ENCODE measurements at places on chromosomes 7 and 10.
A peak's percentile ranks its signal among the peaks of the same experiment; 100 is the strongest.

GRCh38 chr10:110646417-110647135 is 2.4 kb downstream of the RBM20 start:
- DNase-seq = no peak

DNA sequence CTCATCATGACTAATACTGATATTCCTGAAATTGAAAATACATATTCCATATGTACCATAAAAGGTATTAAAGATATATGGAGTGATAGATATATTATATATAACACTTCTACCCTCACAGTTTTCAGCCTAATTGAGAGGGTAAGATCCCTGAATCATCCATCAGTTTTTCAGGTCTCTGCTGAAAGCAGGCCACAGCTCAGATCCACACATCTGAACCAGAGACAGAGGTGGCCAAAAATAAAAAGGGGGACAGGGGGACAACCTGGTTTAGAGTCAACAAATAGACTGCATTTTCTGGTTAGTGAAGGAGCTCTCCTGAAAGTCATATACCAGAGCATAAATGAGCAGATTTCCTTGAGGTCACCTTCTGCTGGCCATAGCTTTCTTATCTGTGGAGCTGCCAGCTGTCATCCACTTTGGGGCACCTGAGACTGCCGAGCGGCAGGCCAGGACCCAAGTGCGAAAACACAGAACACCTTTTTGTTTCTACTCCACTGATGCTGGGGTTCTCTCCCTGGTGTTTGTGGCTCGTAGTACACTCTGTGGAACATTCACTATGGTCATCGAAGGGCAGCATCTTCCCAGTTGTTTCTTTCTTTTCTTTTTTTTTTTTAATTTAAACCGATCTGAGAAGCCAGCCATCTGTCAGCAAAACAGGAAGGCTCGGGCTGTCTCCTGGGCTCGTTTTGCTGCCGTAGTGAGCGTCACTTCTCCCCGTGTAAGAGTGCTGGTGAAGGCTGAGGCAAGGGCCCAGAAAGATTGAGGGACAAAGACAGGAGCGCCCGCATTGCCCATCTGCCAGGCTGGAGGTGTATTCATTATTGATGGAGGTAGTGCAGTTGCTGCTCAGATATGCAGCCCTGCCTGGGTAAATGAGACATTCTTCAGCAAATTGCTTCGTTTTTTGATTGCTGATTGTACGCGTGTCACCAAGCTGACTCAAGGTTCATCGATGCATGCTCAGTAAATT is 13.5 kb downstream of the IKZF1 start:
- DNase-seq = no peak

- DNase-seq = no peak
These were observed 121.1 kb downstream of the BBS9 start for GRCh38 chr7:33250421-33250871.

GRCh38 chr7:46145412-46145811 is 224.3 kb upstream of the IGFBP3 start:
- DNase-seq = no peak

GRCh38 chr10:48505394-48506112 is 99.3 kb downstream of the ARHGAP22 start:
- DNase-seq = no peak

DNA sequence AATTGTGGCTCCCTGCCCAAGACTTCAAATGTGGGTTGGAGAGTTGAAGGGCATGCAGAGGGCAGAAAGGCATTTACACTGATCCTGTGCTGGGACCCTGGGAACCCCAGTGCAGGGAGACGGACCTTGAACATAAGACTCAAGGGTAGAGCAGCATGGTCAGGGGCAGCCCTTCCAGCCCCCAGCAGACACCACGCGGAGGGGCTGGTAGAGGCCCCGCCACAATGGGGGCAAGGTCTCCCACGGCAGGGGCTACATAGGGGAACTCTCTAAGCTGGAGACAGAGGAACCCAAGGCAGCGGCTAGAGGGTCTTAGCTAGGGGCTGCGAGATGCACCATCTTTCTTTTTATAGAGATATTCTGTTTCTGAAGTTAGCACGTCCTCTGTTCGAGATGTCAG is 45.2 kb upstream of the EBF3 start:
- DNase-seq = no peak

DNA sequence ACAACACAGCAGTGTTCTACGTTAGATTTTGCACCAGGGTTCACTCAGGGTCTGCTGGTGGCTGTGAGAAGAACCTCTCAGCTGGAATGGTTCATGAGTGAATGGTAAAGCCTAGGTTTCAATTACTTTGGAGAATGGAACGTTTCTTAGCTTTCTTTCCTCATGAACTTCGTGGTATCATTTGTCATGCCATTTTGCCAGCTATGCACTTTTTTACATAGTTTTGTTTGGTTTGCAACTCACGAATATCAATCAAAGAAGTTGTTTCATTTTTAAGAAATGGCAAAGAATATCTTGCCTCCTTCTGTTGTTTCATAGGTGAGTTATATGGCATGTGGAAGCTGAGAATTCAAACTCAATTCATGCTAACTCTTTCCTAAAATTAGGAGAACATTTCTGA is 34.1 kb upstream of the RAB11FIP2 start:
- DNase-seq = no peak

DNA sequence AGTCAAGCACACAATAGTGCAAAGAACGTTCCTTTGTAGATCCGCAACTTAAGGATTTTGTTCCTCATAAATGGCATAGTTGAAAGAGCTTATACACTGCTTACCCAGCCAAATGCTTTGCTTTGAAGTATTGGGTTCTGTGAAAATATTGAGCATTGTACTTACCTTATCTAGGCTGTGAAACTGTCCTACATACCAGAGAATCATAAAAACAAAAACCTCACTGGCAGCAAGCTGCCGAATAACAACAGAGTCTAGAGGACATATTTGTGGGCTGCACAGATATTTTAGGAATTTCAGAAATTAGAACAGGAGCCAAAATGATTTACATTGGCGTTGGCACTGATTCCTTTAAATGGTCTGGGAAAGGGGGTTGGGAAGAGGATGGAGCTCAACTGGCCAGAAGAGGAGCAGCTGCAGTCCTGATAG is 174.8 kb downstream of the RTKN2 start:
- DNase-seq = no peak

DNA sequence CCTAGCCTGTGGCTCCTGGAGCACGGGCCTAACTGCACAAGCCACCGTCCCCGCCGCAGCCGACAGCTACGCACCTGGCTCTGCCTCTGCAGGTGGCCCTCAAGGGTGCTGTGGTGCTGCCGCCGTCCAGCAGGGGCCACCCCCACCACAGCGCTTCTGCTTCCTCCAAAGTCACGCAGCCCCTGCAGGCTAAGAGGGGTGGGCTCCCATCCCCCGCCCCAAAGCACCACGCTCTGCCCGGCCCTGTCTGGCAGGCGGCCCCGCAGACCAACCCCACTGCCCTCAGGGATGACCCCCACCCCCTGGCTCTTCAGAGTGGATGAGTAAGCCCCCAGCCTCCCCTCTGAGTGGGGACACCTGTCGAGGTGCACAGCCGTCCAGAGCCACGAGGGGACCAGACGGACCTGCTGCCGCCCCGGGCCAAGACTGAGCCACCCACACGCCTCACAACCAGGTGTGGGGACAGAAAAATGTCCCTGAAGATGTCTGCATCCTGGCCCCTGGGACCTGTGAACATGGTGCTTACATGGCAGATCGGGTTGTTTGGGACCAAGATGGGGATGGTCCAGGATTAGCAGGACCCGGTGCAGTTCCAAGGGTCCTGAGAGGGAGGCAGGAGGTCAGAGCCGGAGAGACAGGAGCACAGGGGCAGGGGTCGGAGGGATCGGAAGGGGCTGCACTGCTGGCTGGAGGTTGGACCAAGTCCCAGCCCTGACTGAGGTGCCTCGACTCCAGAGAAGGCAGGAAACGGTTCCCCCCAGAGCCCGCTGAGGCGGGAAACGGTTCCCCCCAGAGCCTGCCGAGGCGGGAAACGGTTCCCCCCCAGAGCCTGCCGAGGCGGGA is 9.0 kb upstream of the ADAP1 start:
- peak; percentile 6 for DNase-seq

DNA sequence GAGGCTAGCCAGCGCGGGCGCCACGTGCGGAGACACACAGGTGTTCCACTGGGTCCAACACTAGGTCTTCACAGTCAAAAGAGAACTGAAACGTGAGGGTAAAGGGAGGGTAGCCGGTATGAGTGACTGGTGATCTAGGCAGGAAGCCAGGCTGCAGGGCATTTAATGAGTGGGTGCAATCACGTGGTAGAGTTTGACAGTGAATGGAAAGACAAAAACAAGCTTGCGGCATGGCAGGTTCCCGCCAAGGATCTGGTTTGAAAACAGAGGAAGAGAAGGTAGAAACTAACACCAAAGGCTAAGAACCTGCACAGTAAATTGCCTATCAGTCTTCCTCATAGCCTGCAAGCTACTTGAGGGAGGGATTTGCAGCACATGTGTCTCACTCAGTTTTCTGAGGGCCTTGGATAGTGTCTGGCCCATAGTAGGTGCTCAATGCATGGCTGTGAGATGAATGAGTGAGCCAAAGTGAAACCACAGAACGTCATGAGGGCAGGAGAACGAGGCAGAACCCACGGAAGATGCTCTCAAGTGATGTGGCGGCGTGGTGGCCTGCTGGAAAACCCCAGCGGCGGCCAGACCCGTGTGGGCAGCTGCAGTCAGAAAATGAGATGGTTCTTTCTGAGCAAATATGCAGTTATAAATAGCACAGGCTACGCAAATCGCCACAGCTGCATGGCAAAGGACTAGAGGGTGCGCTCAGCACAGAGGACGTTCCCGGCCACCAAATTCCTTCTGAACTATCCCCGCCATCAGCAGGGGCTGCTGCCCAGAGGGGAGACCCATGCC is 183.6 kb upstream of the NFE2L3 start:
- DNase-seq = no peak

DNA sequence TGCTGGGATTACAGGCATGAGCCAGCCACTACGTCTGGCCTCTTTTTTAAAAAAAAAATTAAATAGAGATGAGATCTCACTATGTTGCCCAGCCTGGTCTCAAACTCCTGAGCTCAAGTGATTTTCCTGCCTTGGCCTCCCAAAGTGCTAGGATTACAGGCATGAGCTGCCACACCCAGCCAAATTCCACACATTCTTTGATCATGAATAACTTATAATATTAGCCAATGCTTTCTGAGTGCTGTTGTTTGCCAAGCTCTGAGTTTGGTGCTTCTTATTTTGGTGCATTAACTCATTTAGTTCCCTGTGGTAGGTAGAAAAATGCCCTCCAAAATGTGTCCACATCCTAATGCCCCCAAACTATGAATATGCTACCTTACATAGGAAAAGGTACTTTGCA is 47.2 kb upstream of the MKI67 start:
- no peak for DNase-seq

DNA sequence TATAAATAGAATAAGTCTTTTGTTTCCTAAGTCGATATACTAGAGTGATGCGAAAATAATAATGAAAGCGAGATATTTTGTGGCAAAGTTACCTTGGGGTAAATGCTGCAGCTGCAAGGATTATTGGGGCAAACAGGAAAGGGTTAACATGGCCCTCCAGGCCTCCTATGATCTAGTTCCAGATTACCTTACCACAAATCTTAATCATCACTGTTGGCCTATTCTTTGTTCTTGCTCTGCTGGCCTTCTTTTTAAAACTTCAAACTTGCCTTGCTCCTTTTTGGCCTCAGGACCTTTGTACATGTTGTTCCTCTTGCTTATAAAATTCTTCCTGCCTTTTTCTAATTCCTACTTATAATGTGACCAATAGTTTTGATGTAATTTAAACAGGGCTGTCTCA is 81.5 kb downstream of the SEMA3C start:
- DNase-seq = no peak

DNA sequence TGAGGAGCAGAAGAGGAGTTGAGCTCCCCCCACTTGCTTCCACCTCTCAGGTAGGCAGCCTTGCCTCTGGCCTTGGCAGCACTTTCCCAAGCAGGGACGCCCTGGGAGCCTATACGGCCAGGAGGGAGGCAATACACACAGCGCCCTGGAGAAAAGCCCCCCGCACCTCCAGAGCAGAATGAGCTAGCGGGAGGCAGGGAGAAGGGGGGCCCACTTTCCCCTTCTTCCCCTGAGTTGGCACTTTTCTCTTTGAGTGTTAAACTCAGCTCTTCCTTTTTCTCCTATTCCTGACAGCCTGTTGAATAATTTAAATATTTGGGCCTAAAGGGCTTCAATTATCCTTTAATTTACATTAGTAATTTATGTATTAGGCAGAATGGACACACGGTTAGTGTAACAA is 35.8 kb downstream of the UNC5B start:
- no peak for DNase-seq

DNA sequence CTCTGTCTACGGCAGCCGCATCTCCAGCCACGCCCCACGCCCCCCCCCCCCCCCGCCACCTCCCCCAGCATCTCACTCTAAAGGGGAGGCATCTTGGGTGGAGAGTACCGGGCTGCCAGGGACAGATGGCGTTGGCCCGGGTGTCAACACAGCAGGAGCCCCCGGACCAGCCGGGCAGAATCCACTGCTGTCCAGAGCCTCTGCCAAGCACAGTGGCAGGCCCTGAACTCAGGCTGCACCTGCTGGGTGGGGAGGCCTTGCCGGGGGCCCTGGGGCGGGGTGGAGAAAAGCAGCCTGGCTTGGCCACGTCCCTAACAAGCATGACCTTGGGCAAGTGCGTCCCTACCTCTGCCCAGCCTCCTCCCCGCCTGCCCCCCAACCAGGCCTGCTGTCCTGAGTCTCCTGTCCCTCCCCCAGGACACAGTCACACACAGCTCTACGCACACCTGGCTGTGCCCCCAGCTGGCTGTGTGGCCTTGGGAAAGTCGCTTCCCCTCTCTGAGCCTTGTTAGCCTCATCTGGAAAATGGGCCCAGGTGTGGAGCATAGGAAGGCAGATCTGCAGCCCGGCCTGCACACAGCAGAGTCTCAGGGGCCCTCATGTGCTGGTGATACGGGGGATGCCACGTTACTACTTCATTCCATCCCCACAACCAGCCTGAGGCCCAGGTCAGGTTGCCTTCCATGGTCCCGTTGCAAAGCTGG is 45.2 kb downstream of the MICALL2 start:
- DNase-seq = no peak

GRCh38 chr7:45400680-45401079 is 173.5 kb upstream of the ADCY1 start:
- no peak for DNase-seq

DNA sequence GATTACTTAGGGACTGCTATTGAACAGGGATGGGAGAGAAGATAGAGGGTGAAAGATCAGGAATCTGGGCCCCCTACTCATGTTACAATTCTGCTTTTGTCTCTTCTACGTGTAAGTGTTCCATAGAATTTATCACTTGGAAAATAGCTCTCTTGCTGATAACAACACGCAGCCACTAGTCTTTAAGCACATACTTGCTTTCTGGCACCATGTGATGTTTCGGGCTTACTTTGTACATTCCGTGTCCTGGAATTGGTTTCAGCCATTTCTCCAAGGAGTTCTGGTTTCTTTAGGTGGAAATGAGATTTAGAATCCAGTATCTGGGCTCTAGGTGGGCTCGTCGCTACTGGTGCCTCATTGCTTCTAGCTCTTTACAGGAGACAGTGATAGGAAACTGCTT is 59.7 kb downstream of the TFAM start:
- DNase-seq = no peak

GRCh38 chr10:114932225-114932624 is 5.8 kb upstream of the TRUB1 start:
- DNase-seq = no peak

All from NCI-H1092 treated with DMSO at 0.1 percent for 48 hours (cell line).